ENCODE measurements at places on chromosomes 16 and 17.
A peak's percentile ranks its signal among the peaks of the same experiment; 100 is the strongest.

DNA sequence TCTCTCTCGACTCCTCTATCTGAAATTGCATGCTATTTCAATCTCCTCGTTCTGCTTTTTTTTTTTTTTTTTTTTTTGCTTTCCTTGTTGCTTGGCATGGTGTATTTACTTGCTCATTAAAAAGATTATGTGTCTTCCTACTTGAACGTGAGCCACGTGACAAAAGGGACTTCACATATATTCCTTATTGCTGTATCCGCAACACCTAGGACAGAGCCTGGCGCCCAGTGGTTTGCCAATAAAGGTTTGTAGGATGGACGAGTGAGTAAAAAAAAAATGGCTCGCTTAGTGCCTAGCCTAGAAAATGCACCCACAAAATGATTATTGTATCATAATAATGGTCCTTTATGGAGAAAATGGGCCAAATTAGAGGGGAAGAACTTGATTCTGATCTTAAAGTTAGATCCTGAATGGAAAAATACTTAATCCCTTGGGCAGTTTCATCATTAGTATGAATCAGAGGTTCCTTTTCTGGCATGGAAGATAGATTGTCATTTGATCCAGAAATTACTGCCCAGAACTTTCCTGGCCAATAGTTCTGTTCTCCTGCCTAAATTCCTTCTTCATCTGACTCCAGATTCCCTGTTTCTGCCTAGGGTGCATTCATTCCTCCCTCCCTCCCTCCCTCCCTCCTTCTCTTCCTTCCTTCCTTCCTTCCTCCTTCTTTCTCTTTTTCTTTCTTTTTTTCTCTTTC, 13.6 kb upstream of the TMEM220 start:
- DNase-seq: no peak

DNA sequence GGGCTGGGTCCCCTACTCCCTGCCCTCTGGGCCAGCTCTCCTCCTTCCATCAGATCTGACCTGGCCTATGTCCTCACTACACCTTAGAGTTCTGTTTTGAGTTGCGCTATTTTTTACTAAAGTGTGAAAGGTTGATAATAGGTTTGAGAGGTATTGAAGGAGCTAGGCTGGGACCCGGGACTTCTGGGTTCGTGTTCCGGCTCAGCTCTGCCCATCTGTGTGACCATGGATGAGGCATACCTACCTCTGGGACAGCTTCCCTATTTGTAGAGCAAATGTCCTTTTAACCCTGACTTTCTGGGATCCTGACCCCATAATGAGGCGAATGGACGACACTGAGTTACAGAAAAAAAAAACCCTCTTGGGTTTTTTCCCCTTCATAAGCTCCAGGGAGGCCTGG, 36.0 kb downstream of the IL21R start:
- DNase-seq: no peak

GRCh38 chr16:28980929-28981328, 3.9 kb upstream of the LAT start:
- no peak for DNase-seq

- DNase-seq: no peak
Measured at GRCh38 chr17:71666047-71666446, 454.8 kb upstream of the SOX9 start.

- no peak for DNase-seq
Measured at GRCh38 chr17:57538736-57539456, 206.2 kb downstream of the CCDC182 start.

DNA sequence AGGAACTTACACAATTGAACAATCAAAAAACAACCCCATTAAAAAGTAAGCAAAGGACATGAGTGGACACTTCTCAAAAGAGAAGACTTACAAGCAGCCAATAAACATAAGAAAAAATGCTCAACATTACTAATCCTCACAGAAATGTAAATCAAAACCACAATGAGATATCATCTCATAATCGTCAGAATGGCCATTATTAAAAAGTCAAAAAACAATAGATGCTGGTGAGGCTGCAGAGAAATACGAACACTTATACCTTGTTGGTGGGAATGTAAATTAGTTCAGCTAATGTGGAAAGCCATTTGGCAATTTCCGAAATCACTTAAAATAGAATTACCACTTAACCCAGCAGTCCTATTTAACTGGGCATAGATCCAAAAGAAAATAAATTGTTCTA, 301.9 kb upstream of the KCNJ16 start:
- DNase-seq: no peak

- DNase-seq: peak; percentile 3
Measured at GRCh38 chr16:84357191-84357651, 11.1 kb upstream of the ATP2C2 start.

GRCh38 chr16:22874394-22874793, 60.4 kb downstream of the HS3ST2 start:
- DNase-seq: no peak

- DNase-seq: peak; percentile 51
Measured at GRCh38 chr17:78258323-78259191, 27.1 kb downstream of the TMEM235 start.

- no peak for DNase-seq
Measured at GRCh38 chr16:23944381-23944780, 108.6 kb downstream of the PRKCB start.

DNA sequence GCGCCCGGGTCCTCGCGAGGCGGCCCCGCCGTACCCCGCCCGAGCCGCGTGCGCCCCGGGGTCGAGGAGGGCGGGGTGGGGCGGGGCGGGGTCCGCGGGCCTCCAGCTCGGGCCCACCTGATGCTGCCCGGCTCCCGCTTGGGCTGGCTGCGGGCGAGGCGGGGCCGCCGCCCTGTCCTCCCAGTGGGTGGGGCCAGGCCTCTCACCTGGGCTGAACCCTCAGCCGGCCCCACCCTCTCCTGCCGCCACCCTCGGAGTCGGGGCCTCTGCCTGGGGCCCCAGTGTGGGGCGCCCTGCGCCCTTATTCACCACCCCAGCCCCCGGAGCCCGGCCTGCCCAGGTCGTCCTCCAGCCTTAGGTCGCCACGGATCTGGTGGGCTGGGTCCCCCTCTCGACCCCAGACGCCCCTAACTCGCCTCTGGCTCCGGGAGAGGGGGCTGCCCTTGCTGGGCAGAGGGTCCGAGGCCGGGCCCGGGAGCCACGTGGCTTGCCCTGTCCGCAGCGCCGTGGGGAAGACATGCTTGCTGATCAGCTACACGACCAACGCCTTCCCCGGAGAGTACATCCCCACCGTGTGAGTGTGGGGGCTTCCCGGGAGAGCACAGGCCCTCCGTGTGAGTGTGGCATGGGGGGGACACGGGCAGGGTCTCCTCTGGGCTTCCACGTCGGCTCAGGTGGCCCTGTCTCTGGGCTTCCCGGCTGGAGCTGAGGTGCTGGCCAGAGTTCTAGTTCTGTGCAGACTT, 578 bp downstream of the RAC3 start:
- DNase-seq: no peak

DNA sequence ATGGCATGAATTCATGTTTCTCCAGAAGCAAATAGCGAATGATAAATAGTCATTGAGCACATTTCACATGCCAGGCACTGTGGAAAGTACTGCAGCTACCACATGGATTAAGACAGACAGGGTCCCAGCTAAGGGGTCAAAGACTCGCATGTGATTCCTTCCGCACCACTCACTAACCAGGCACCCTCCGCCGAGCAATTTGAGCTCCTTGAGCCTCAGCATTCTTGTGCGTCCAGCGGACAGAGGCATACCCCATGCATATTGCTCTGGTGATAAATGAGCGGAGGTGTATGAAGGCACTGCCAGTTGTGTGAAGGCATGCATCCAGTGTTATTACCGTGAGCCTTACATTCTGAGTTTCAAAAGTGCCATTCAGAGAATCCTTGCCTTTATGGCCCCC, 358.7 kb downstream of the HS3ST4 start:
- DNase-seq: no peak

GRCh38 chr16:84462296-84463210, 41.9 kb downstream of the MEAK7 start:
- no peak for DNase-seq
